CD8-positive, alpha-beta memory T cell (primary cell): ENCODE measurements at places on chromosomes 16 and 17. TPM values are rescaled to one million over a fixed set of nuclear protein-coding genes. Genes with fewer than 3 reads are reported as not detected.

DNA sequence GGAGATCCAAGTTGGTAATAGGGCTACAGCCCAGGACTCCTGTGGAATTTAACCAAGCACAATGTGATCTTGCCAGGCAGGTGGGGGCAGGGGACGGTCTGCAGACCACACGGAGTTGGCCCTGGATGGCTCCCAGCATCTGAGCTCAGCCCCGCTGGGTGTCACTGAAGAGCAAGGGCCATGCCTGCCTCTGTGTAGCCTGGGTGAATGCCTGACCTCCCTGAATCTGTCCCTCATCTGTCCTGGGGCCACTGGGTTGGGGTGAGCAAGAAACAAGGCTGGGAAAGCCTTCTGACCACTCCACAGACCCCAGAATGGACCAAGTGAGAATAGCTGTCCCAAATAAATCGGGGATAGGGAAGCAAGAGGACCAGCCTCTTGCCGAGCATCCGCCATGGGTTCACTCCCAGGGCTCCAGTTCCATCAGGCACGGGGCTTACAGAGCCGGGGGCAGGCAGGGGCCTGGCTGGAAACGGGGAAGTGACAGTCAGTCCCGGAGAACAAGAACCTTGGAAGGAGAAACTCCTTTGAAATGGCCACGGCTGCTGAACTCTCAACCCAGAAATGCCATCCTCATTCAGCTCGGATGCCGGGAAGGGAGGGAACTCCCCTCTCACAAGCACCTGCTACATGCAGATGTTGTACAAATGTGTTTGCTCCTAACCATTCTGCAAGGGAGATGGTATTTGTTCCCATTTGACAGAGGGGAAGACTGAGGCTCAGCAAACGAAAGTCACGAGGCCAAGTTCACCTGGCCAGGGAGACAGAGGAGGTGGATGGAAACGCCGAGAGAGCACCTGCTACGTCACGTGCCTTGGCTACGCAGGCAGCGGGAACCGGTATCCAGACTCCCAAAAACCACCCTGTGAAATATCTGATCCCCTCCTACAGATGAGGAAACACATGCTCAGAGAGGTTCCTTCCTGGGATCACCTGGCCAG, 50.0 kb downstream of the RMI2 start:
- peak; percentile 20 for DNase-seq

GRCh38 chr17:65629234-65629690, 67.8 kb upstream of the AXIN2 start:
- DNase-seq: no peak

GRCh38 chr17:43550754-43551153, 4.6 kb upstream of the ETV4 start:
- DNase-seq: no peak

Gene SAMD14
- total RNA-seq: 1.3 TPM

Gene EFNB3
- not detected for total RNA-seq

- no peak for DNase-seq
Observed at GRCh38 chr16:3113765-3114479, 1.5 kb downstream of the ZNF205 start.

- DNase-seq: no peak
Observed at GRCh38 chr16:4290236-4290830, 17.5 kb upstream of the TFAP4 start.

Gene EPOP
- total RNA-seq: 50.0 TPM

DNA sequence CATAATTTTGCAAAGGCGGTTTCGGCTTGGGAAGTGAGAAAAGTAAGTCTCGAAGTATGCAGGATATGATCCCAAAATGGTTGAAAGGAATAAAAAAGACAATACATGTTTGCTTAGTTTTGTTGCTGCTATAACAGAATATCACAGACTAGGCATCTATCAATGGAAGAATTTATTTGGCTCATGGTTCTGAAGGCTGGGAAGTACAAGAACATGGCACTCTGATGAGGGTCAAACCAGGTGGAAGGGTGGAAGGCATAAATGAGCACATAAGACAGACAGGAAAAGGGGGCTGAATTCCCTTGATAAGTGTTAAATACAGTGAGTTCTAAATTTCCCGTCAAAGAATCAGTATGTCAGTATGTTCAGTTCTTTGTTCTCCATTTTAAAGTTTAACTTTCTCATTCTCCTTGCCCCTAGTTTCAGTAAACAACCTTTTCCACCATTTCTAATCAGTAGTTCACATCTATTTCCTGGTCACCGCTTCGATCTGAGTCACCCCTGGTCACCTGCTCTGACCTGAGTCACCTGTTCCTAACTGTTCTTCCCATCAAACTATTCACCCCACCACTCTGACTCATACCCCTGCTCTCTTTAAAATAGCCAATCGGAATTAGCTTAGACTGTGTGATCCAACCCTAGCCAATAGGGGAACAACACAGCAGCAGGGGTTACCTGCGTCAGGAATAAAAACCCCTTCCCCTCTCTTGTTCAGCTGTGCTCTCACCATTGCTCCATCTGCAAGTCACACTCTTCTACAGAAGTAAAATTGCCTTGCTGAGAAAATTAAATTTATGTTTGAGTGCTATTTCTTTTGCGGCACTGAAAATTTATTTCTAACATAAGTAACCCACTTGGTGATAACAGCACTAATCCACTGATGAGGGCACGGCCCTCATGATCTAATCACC, 240.8 kb downstream of the STX8 start:
- no peak for DNase-seq

Gene HAPSTR1
- total RNA-seq: 61.2 TPM

- no peak for DNase-seq
Observed at GRCh38 chr16:14509055-14509454, 121.0 kb downstream of the PARN start.

Gene HEATR9
- total RNA-seq: 2.6 TPM

Gene SLC16A5
- total RNA-seq: 1.9 TPM

Gene PIRT
- total RNA-seq: not detected

DNA sequence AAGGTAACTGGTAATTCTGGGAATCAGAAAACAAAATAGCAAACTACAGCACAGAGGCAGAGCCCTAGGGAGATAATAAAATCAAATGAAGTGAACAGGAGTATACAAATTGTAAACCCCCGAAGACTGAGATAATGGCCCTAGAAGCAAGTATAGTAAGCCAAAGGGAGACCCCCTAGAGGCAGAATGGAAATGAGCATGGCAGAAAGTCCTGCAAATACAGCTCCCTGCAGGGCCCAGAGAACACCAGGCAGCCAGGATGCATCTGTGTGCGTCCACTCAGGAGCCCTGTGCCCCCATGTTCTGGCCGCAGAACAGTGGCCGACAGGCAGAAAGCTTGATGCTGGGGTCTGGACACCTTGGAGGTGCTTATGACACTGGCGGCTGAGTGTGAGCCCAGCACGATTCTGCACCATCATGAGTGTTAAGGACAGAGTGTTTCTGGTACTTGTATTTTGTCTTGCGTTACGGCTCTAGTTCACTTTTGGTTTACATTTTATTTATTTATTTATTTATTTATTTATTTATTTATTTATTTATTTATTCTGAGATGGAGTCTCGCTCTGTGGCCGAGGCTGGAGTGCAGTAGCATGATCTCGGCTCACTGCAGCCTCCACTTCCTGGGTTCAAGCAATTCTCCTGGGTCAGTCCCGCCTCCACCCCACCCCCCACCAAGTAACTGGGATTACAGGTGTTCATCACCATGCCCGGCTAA, 48.7 kb downstream of the RGS9 start:
- DNase-seq: no peak

Gene PABPN1L
- not detected for total RNA-seq

DNA sequence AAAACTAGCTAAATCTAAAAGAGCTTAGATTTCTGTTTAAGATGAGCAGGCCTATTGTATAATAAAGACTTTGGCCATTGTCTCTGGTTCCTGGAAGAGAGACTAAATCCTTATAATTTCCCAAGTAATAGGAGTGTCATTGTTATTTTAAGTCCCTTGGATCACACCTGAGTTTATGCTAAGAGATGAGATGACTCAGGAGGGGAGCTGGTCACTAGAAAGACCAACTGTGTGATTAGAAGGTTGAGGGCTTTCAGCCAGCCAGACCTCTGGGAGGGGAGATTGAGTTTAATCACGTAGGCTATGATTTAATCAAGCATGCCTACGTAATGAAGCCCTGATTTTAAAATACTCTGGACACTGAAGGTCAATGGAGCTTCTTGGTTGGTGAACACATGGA, 156.9 kb upstream of the C17orf78 start:
- DNase-seq: no peak

DNA sequence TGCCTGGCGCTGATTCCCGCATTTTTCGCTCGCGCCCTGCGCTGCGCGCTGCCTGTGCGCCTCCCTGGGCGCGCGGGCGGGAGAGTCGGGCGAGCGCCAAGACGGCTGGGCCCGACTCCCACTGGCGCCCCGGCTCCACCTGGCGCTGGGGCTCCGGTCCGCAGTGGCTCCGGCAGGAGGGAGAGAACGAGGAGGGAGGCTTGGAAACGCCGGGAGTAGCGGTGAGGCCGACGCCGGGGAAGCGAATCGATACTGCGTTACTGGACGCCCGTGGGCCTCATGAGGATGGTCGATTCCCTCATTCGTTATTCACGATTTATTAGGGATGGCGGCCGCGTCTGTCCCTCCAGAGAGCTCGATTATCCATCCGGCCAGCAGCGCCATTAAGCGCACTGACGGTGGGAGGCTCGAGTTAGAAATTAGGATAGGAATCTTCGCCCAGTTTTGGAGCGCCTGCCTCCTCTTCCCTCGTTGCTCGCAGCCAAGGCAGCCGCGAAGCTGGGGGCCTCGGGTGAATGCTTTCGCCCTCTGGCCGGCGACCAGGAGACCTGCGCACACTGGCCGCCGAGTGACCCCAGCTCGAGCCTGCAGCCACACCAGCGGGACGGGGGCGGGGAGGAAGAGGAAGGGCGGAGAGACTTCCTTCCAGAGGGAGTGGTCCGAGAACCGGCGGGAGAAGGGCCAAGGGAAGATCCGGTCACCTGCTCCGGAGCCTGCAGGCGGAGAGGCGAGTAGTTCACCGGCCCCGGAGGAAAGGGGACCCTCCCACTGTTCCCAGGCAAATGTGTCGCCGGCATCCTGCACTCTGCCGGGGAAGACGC, 1.3 kb upstream of the PCGF2 start:
- DNase-seq: no peak

GRCh38 chr17:45244725-45245656, 16.9 kb downstream of the SPATA32 start:
- no peak for DNase-seq

DNA sequence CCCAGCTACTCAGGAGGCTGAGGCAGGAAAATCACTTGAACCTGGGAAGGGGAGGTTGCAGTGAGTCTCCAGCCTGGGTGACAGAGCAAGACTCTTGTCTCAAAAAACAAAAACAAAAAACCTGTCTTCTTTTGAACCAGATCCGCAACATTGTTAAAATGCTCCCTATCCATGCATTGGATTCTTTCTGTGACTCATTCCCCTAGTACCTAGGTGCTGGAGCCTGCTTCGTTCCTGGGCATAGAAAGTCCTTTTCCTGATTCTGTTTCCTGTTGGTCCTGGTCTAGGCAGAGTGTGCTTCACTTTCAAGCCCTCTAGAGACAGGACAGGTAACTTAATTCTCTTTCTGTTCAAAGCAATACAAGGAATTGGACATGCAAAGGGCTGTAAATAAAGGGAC, 5.2 kb downstream of the EPN2 start:
- no peak for DNase-seq

- no peak for DNase-seq
Observed at GRCh38 chr16:10959161-10959560, 14.8 kb downstream of the CLEC16A start.

DNA sequence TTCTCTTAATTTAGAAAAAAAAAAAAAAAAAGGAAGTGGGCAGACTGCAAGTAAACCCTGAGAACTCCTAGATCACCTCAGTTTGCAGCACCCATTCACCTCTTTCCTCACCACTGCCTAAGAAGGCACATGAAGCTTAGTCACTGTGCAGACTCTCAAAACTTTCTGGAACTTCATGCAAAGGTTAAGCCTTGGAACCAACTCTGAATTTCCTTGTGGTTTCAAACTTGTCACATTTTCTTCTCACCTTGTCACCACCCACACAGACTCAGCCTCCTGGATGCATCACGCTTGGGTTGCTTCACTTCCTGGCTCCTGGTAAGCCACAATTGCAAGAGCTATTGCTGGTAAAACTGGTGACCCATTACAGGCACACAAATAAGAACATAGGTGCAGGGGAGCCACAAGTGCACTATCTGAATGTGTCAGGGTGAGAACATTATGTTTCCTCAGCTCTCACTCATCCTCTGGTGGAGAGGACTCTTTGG, 15.0 kb upstream of the CPD start:
- DNase-seq: peak; percentile 61

Gene ABCC12
- not detected for total RNA-seq

DNA sequence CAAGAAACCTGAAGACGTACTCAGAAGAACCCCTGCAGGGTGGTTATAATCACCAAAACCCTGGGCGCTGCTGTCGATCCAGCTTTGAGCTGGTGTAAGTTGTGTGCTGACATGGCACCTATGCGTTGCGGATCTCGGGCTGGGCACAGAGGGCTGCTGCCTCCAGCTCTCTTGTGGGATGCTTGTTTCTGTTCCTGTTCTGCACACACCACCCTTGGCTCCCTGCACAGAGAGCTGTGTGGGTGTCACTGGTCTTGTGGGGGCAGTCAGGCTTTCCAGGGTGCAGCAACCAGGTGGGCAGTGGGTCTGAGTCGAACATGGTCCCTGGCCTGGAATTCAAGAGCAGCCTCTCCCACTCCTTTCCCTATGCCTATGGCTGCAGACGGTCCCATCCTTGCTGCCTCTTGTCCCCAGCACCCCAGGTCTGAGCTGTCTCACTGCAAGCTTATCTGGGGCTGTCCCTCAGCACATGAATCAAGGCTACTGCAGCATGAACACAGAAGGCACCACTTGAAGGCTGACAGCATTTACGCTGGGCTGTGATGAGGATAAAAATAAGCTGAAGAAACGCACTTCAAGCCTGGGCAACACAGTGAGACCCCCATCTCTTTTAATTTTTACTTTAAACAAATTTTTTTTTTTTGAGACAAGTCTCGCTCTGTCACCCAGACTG, 20.1 kb downstream of the ZNF276 start:
- DNase-seq: no peak

- no peak for DNase-seq
Observed at GRCh38 chr16:82147546-82147945, 22.5 kb downstream of the MPHOSPH6 start.

Gene KRTAP9-8
- total RNA-seq: not detected

Gene MYOCD
- total RNA-seq: not detected

Gene ZNF821
- 3.3 TPM for total RNA-seq

Gene XAF1
- total RNA-seq: 5.8 TPM

- DNase-seq: no peak
Observed at GRCh38 chr17:33028061-33028460, 36.4 kb downstream of the SPACA3 start.

GRCh38 chr17:48504953-48505352, 25.9 kb downstream of the HOXB1 start:
- no peak for DNase-seq

Gene VAT1
- 31.1 TPM for total RNA-seq
